GM06990 (cell line): ENCODE measurements at places on chromosomes 3 and 15.

DNA sequence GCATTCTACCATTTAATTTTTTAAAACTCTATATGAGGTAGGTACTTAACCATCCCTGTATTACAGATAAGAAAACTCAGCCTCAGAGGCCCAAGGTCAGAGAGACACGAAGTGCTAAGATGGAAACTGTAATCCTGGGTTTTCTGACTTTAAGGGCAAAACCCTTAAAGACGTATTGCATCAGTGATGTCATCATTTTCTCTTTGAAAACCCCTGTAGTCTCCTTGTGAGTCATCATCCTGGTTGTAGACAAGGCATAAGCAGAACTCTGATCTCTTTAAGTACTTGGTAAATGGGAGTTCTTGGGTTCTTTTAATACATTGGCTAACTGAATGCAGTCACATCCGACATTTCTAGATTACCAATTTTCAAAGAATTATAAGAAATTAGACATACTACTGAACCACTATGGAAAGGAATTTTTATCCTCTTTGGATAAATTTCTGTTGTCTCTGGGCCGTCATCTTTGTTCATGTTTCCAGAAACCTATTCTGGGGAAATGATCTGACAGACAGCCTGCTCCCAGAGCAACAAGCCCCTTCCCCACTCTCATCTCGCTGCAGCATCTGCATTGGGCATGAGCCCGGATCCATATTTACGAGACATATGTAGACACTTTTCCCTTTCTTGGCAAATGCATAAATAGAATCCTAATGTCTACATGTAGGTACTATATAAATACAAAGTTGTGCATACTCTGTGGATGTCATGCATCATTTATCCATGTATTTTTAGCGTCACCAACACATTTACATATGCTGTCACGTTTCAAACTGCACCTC is 48.7 kb upstream of the MDFIC2 start:
- DNase-seq = peak; percentile 45

DNA sequence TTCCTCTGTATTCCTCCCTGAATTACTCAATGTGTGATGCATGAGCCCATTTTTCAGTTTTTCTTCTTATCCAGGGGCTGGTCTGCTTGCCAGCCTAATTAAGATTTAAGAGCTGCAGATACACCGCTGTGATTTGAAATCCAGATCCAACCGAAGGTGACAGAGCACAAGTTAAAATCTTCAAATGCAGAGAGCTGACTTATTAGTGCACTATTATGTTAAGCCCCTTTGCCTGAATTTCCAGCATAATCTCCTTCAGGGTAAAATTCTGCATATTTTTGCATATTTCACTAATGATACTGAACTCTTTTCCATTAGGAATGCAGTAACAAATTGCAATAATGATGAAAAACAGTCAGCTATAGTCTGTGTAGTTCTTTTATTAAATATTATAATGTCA is 583.6 kb downstream of the ROBO2 start:
- no peak for DNase-seq

GRCh38 chr3:152197451-152197850 is 71.3 kb upstream of the MBNL1 start:
- peak; percentile 41 for DNase-seq

- no peak for DNase-seq
Observed at GRCh38 chr15:77567202-77567601, 65.5 kb downstream of the LINGO1 start.

DNA sequence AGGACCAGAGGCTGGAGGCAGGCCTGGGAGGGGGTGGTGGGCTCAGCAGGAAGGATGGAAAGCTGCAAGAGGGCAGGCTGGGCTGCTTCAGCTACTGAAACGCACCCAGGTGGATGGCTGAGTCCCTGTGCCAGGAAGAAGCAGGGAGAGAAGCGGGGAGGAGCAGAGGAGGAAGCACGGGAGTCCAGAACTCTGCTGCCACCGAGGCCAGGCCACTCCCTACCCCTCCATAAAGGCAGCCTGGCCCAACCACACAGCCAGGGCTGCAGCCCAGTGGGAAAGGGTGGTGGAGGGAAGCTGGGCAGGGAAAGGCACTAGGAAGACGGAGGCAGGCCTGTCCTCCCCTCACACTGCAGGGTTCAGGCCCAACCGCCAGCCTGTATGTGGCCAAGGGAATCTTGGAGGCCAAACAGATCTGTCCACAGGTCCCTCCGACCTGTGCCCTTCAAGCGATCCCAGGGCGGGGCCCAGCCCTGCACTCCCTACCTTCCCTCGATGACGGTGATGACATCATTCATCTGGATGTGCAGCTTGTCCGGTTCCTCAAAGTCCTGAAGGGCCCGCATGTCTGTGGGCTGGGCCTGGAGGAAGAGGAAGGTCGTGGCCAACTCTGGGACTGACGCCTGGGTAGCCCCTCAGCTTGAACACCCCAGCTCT is 30.5 kb downstream of the TNK2 start:
- DNase-seq = no peak

GRCh38 chr15:49235446-49236124 is 65.5 kb downstream of the GALK2 start:
- DNase-seq = peak; percentile 39

DNA sequence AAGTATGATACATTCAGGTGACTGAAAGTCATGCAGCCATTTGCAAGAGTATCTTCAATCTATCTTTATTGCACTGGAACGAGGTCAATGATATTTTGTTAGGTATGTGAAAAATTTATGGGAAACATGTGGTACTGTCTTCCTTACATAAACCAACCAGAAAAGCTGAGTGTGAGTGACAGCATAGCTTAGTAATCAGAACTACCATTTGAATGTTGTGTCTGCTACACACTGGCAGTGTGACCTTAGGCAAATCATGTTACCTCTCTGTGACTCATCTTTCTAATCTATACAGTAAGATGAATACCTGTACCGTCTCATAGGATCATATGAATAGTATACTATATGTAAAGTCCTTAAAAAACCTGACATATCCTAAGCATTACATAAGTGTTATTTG is 337.9 kb upstream of the IL12A start:
- no peak for DNase-seq

GRCh38 chr3:111173328-111173900 is 101.8 kb downstream of the NECTIN3 start:
- DNase-seq = no peak

GRCh38 chr15:52307847-52308246 is 12.2 kb upstream of the MYO5C start:
- DNase-seq = no peak

GRCh38 chr3:177444696-177445095 is 247.4 kb upstream of the TBL1XR1 start:
- DNase-seq = no peak

DNA sequence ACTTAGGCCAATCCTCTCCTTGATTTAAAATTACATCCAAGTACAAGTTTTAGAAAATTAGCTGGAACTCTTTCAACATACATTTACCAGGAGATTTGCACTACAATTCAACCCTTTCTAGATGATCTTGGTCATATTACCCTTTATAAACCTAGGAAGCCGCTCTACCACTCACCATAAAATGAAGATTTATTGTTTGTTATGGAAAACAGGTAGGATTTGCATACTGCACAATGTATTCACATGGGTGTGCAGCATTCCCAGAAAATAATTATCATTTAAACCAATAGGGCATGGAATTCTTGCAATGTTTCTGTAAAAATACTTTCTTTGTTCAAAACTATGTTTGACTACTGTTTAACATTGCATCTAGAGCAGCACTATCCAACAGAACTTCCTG is 18.4 kb upstream of the RETNLB start:
- no peak for DNase-seq

- DNase-seq = no peak
Observed at GRCh38 chr3:113271189-113271588, 59.8 kb downstream of the BOC start.

DNA sequence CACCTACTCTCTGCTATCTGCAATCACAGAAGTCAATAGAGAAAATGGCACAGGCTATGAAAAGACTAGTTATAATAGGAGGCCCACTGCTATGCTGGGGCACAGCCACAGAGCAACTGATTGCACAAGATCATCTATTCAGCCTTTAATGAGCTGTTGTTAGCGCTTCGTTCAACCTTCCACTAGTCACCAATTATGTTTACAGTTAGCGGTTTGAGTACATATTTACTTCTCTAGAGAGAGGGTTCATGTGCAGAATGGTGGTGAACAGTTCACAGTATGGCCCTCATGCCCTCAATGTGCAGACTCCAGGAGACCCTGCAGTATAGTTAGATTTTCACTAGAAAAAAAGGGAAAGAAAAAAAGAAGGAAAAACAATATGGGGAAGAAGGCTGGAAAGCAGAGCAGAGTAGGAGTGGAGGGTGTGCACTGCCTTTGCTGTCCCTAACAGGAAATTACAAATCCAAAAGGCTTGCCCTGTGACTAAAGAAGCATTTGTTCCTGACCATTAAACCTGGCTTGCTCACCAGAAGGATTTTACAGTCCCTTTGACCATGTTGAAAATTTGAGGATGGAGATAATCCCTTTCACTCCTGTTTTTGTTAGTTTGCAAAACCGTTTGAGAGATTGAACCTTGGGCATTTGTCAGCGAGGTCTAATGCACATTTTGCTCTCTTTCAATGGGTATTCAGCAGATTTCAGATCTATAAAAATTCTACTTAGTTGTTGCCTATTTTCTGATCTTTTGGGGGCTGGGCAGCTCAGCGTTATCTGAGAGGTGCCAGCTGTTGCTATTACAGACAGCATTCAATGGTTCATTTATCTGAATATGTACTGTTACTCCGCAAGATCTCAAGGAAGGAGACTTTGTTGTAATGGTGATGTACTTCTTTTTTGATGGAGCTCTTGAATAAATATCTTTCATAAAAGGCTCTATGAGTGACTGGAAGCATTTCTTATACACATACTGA is 296.1 kb downstream of the LSAMP start:
- DNase-seq = no peak

DNA sequence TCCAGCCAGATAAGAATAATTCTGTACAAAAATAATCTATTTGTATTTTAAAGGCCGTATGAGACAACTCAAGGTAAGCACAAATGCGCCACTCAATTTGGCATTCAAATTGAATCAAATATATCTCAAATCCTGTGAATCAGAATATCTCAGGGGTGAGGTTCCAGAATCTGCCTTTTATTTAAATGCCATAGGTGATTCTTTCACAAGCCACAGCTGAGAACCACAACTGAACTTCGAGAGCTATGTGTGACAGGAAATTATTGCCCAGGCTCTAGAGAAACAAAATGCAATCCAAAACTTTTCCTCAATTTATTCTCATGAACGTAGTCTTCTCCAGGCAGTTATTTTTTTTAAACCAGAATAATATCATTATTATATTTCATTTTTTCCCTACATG is 11.9 kb downstream of the ATP8B4 start:
- DNase-seq = no peak

DNA sequence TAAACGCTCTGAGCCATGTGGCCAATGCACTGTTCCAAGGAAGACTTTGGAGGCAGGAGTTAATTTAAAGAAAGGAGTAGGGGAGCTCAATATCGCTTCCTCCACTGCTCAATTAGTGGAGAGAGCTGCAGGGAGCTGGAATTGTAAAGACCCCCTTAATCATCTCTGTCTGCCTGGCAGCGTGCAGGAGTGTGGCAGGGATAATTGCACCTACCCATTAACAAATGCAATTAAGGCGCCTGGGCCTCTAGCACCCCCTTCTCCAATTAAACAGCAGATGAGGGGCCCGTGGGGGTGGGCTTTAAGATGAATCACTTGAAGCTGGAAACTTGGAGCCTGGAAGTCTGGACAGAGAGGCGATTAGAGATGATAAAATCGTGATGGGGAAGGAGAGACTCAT is 61.7 kb upstream of the GLCE start:
- DNase-seq = no peak

DNA sequence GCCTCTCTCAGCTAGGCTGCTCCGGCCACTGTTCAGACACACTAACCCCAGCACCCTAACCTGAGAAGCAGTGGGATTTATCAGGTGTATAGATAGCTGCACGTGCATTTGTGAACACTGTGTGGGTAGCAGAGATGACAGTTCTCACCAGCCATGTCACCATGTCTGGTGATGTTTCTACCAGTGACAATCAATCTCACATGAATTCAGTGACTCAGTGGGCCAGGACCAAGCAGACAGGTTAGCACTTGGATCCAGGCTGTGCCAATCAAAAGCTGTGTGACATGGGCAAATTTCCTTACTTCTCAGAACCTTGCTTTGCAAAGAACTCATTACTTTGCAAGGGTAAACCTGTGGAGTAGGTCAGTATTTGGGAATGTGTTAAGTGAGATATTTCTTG is 65.3 kb upstream of the GATM start:
- no peak for DNase-seq

DNA sequence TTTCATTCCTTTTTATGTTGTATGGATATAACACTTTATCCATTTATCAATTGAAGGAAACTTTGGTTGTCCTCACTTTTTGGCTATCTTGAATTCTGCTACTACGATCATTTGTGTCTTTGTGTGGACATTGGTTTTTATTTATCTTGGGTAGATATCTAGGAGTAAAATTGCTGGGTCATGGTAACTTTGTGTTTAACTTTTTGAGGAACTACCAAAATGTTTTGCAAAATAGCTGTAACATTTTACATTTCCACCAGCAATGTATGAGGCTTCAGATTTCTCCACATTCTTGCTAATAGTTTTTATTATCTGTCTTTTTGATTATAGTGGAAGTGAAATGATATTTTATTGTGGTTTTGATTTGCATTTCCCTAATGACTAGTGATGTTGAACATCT is 55.6 kb downstream of the TLNRD1 start:
- DNase-seq = no peak

- DNase-seq = no peak
Observed at GRCh38 chr15:97892167-97892938, 68.2 kb upstream of the ARRDC4 start.

GRCh38 chr15:40379853-40380252 is 2.7 kb upstream of the KNSTRN start:
- no peak for DNase-seq

- DNase-seq = no peak
Observed at GRCh38 chr3:46110701-46111493, 83.6 kb upstream of the XCR1 start.

DNA sequence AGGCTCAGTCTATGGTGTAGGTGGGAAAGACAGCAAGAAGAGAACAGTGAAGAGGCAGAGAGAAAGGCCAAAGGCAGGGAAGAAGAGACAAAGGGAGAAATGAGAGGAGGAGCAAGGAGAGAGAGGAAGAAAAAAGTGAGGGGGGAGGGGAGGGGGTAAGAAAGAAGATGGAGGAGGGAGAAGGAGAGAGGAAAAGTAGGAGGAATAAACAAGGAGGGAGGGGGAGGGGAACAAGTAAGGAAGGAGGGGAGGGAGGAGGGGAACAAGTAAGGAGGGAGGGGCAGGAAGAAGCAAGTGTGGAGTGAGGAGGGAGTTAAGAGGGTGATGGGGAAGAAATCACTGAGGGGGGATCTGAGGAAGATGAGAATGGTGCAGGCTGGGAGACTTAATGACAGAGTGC is 45.5 kb upstream of the FGD5 start:
- no peak for DNase-seq
